Activated CD4-positive, alpha-beta T cell treated with anti-CD3 and anti-CD28 coated beads for 24 hours (primary cell): ENCODE measurements at places on chromosomes 1 and 21.

GRCh38 chr1:229625071-229625914, 629 bp downstream of the TAF5L start:
- peak; percentile 34 for DNase-seq

GRCh38 chr1:246160374-246160773, 346.7 kb downstream of the SMYD3 start:
- no peak for DNase-seq

DNA sequence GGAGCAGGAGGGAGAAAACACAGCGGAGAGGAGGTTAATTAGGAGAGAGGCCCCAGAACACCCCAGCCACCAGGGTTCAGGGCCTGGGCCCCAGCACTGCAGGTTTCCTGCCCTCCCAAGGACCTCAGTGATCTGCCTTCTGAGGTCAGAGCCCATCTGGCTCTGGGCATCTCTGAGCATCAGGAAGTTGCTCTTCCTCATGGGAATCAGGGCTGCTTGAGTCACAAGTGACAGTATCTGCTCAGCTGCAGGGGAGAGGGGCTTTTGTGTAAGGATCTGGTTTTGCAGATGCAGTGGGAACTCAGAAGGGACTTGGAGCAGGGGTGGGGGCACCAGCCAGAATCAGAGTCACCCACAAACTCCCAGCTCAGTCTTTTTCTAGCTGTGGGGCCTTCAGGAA, 472.1 kb downstream of the PTPRU start:
- DNase-seq: no peak

DNA sequence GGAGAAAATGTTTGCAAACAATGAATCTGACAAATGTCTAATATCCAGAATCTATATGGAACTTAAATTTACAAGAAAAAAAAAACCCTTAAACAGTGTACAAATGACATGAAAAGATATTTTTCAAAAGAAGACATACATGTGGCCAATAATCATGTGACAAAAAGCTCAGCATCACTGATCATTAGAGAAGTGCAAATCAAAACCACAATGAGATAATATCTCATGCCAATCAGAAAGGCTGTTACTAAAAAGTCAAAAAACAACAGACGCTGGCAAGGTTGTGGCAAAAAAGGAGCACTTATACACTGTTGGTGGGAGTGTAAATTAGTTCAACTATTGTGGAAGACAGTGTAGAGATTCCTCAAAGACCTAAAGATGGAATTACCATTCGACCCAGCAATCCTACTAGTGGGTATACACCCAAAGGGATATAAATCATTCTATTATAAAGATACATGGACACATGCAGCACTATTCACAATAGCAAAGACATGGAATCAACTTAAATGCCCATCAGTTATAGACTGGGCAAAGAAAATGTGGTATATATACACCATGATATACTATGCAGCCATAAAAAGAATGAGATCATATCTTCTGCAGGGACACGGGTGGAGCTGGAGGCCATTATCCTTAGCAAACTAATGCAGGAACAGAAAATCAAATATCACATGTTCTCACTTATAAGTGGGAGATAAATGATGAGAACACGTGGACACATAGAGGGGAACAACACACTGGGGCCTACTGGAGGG, 123.2 kb downstream of the PTPRC start:
- DNase-seq: no peak

DNA sequence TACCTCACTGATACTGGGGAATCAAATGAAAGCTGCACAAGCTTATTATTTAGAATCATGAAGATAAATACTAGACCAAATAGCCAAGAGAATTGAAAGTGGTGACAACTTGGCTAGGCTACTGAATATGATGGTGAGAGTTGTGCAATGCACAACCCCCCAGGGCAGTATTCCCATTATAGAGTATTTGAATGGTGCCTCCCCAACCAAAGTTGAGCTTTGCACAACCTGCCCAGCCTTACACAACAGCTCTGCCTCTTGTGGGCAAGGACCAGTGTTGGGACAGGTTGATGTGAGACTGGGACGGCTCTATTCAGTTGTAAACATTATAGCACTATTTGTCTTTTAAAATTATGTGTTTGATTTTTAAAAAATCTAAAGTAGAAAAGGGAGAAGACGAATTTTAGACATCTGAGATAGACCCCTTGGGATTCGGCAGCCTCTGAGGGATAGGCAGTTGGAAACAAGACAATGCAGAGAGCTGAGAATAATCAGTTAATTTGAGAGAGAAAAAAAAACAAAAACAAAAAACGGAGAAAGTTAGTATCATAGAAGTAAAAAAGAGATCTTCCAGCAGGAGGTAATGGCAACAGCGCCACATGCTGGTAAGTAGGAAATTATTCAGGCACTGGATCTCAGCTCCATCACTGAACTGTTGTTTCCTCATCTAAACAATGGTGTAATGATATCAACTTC, 91.0 kb upstream of the KCNA3 start:
- DNase-seq: peak; percentile 30

- DNase-seq: no peak
These were observed 43.5 kb downstream of the ALPL start for GRCh38 chr1:21552715-21553114.

- no peak for DNase-seq
These were observed 126.0 kb downstream of the SYF2 start for GRCh38 chr1:25106352-25106751.

DNA sequence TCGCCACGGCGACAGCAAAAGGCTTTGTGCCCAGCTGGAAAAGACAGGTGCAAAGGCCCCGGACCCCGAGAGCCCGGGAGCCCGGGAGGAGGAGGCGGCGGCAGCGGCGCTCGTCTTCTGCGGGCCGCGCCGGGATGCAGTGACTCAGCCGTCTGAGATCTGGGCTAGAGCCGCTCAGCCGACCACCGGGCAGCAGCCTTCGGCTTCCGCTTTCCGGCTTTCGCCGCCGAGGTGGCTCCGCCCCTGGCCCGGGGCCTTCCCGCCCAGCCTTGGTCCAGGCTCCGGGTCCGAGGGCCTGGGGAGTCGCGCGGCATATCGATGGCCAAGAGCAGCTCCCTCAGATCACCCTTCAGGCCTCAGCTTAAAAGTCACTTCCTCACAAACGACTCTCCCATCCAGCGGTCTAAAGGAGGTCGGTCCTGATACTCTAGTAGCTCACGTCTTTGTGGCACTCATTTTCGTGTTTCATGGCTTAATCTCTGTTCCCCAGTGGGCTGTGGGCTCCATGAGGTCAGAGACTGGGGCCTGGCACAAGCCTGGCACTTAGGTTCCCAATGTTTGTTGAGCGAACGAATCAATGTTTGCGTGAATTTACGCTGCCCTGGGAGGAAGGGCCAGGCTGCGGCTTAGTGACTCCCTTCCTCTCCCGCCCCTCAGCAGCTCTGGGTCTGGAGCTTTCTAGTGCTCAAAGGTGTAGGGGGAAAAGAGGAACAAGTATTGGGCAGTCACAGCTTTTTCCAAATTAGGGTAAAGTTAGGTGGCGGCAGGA, at the start of gene PHTF1:
TSS of gene PHTF1 (minus strand) at position 154 of the 769 bp plus-strand sequence. CDS start 783 bp downstream, outside the sequence.
- peak; percentile 22 for DNase-seq

- no peak for DNase-seq
These were observed 35.5 kb downstream of the KCNK2 start for GRCh38 chr1:215118081-215118480.

DNA sequence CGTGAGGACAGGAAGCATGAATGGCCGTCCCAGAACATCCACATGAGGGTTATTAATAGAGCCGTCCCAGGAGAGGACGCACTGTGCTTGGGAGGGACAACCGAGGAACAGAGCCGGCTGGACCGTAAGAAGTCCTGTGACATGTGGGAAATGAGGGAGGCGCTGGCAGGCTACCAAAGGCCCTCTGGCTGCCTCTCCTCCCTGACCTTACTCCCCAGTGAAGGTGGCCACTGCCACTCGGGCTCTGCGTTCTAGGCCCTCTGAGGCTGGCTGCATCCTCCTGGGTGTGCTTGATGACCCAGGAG, 15.5 kb upstream of the NPPB start:
- DNase-seq: no peak

GRCh38 chr1:161162052-161162451, 2.8 kb downstream of the USP21 start:
- DNase-seq: no peak

- no peak for DNase-seq
These were observed 26.7 kb downstream of the SLC26A9 start for GRCh38 chr1:205916541-205916940.

GRCh38 chr1:205725514-205725913, 24.5 kb downstream of the NUCKS1 start:
- DNase-seq: no peak

DNA sequence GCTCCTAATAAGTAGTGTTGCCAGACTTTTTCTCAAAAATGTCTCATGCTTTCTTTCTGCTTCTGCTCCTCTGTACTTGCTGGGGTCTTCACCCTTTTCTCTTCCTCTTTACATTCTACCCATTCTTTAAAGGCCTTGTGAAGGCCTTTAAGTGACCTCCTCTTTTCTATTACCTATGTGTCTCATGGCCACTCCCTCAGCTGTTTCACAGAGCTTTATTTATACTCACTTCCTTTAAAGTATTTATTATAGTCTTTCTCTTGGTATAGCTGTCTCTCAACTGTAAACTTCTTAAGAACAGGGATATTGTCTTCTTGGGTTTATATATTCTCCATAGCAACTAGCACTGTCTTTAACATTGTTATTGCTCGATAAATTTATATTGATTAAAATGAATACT, 792 bp downstream of the GOLPH3L start:
- DNase-seq: no peak

GRCh38 chr1:187465441-187465840, 636.7 kb downstream of the PLA2G4A start:
- no peak for DNase-seq

GRCh38 chr1:241355311-241356010, 1.5 kb downstream of the RGS7 start:
- DNase-seq: no peak

DNA sequence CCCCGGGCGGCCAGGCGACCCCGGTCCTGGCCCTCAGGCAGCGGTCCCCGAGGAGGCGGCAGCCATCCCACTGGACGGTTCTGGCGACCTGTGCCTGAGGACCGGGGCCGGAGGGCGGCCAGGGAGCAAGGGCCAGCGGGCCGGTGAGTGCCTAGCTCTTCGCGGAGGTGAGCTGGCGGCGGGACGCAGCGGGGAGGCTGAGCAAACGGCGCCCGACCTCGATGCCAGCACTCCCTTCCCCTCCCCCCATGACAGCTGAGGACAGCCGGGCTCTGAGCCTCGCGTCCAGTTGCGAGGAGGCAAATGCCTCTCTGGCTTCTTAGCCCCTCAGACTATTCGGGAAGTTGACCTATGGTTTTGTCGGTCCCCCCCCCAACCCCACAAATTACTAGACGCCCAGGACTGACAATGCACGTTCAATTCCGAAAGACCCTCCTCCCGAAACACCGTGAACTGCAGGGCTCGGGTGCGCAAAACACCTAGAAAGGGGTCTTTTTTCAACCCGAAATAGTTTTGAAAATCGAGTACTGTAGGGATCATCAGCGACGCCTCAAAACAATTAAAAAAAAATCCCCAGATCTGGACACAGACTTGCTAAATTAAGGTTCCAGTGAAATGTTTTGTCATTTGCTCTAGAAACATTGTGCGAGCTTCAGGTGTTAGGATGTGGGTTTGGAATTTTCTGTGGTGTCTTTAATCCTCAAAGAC, 8.3 kb downstream of the CDKN2C start:
- DNase-seq: no peak
